Activated CD4-positive, alpha-beta T cell treated with anti-CD3 and anti-CD28 coated beads for 36 hours (primary cell): ENCODE measurements at places on chromosomes 7 and 10.

GRCh38 chr7:23607130-23607529, 9.9 kb downstream of the CCDC126 start:
- DNase-seq = no peak

DNA sequence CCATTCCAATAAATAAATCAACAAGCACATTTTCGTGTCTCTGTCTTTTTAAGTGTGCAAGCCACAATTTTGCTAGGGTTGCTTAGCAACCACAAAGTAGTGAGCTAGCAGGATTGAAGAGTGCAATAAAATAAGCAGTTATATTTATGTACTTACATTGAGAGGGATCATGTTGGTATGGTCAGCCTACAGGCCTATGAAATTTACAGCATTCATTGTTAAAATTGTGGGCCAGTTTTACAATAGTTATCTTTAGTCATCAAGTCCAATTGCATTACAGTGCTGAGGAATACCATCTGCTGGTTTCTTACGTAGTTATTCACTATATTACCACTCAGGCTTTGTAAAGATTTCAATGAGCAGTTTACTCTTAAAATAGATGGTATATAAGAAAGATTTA, 192.5 kb upstream of the POT1 start:
- no peak for DNase-seq

DNA sequence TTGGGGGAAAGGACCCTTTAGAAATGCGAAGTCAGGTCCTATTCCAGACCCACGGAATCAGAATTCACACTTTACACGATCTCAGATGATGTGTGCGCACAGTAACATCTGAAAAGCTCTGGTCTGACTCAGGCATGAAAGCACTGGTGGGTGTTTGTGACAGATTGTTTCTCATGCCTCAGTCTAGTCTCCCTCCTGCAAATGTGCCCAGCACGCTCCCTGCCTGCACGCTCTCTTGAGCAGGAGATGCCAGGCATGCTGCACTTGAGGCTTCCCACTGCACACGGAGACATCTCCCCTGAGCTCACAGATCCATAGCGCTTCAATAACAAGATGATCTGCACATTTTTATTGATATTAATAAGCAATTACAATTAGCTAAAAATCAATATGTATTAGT, 23.6 kb upstream of the ZNF37A start:
- no peak for DNase-seq

GRCh38 chr7:132508724-132509353, 67.4 kb downstream of the PLXNA4 start:
- no peak for DNase-seq

DNA sequence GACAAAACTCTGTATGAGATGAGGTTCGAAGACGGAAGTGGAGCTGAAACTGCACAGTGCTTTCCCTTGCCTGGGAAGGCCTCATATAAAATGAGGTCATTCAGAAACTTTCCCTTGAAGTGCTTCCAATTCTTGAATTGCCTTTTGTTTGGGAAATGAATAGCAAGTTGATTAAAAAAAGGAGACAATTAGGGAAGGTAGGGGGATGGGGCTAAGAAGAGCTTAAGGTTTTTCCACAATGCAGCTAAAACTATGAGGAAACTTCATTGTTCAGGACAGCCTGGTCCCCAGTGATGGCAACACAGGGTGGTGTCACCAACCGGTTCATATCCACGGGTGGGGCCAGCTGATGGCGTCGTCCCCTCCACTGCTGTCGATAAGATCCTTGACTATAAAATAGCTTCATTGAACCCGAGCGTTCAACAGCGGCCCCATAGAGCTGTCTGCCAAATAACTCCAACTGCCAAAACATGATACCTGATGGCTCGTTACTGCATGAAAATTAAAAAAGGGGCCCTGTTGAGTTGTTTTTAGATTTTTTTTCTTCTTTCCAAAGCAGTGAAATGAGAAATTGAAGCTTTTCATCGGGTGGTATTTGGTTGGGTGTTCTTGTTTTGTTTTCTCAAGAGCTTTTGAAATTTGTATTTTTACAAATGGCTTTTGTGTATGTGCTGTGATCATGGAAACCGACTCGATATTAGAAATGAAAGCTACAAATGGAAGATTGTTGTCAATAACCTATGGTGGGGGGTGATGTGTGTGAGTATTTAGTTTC, 2.8 kb upstream of the CELF2 start:
- DNase-seq = no peak

- no peak for DNase-seq
These were observed 165.7 kb downstream of the LRMDA start for GRCh38 chr10:75596930-75597620.

- no peak for DNase-seq
These were observed 146.3 kb upstream of the GPR26 start for GRCh38 chr10:123519861-123520260.

- no peak for DNase-seq
These were observed 8.8 kb downstream of the IDI1 start for GRCh38 chr10:1040133-1040532.

- DNase-seq = no peak
These were observed 89.8 kb downstream of the MBL2 start for GRCh38 chr10:52682766-52683165.

GRCh38 chr7:75979759-75980429, 14.5 kb downstream of the TMEM120A start:
- DNase-seq = no peak

DNA sequence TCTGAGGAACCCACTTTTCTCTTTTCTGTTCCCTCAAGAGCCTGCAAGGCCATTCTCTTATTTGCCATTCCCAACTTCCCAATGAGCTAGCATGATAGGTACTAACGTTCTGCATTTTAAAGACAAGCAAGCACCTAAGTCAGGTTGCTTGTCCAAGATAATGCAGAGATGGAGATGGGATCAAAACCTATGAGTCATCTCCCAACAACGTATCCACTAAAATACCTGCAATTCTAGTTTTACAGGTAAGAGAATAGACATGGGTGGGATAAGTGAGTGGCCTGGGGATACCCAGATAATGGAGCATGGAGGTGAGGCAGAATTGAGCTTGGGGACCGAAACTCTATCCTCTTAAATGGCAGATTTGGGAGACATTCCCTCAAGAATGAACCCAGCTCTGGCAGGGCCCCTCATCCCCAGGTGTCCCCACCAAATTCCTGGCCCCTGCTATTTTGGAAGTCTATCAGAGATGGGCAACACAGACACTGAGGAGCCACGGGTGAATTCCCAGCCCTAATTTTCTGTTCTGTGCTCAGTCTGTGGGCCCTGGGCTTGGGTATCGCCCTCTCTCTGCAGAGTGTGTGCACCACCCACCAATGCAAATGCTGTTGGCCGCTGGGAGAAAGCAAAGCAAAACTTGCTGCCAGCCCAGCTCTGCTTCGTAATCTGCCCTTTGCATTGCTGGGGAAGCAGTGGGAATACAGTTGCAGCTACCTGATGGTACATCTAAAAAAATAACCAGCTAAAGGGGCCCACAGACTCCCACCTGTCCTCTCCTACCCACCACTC, 98.3 kb downstream of the KCNMA1 start:
- no peak for DNase-seq

- DNase-seq = peak; percentile 72
These were observed 473 bp downstream of the ADCK2 start for GRCh38 chr7:140673063-140673773.

- DNase-seq = no peak
These were observed 115.2 kb upstream of the PCGF5 start for GRCh38 chr10:91105269-91105668.

DNA sequence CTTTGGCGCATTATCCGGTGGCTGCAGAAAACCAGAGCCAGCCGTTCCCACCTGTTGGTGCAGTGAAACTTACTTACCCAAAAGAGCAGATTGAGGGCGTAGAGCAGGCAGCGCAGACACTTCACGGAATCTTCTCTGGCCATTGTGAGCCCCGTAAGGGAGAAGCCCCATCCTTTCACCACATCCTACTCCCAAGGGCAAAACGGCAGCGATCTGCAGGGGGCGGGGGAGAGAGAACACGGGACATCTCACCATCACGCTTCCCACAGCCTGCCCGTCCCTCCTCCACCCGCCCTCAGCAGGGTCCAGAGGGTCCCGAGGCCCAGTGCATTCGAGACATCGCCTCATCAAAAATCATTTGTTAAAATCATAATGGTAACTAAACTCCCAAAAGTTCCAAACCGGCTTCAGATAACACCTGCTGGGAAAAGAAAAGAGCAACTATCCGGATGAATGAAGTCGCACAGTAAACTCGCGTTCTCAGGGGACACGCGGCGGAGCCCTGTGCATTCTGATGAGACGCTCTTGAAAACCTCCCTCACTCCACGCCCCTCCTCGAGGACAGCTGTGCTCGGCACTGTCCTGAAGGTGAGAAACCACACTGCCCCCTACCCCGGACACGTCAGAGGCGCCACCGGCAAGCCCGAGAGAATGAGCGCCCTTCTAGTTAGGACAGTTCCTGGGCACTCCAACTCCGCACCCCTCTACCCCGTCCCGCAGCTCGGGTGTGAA, 1.2 kb downstream of the TSPAN12 start:
- DNase-seq = peak; percentile 35

DNA sequence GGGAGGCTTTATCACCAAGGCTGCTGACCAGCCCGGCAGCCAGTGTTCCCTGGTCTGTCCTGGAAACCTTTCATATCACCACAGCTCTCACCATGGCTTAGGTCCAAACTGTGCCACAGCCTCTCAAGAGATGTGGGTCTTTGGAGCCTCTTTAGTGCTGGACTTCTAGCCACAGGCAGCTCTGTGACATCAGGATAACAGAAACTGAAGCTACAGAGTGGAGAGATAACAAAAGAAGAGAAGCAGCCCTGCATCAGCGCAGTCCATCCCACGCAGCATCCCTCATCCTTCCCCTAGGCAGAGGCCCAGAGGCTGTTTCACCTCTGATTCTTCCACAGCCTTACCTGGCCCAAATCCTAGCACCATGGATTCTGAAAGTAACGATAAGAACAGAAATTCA, 187.9 kb upstream of the KMT2E start:
- no peak for DNase-seq

- peak; percentile 98 for DNase-seq
These were observed at the start of gene PURB for GRCh38 chr7:44885394-44886317. Gene PURB, minus strand, starts transcription at chr7:44885530. Its CDS starts 182 bp downstream, at chr7:44885348.
